ENCODE measurements at places on chromosomes 11 and 22.
A peak's percentile ranks its signal among the peaks of the same experiment; 100 is the strongest.

DNA sequence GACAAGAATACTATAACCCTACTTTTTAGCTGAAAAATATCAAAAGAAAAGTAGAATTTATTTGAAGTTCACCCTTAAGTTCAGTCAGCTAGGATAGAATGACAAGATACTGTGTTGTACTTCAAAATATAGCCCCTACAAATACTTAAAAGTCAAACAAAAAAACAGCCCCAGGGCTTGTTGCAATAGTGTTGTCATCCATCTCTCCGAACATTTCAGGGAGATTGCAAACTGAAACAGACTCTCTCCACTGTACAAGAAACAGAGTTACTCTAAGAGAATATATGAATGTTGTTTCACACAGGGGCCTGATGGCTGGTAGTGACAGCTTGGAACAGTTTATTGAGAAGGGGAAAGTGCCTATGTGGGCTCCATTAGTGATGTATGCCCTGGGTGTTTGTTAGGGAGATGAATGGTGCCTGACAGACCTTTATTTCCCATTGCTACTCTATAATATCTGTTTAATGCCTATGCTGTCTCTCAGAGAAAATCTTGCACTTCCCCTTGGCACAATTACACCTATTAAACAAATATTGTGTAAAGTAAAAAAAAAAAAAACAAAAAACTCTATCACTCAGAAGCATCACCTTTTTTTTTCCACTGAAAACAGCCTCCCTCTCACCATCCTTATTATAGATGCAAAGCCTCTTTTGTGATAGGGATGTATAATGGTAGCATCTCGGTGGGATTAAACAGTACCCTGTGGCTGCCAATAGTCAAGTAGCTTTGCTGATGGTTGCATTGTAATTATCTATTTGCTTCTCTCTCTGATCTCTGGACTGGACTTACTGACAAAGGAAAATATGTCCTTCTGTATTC, 506.3 kb upstream of the LUZP2 start:
- no peak for DNase-seq

DNA sequence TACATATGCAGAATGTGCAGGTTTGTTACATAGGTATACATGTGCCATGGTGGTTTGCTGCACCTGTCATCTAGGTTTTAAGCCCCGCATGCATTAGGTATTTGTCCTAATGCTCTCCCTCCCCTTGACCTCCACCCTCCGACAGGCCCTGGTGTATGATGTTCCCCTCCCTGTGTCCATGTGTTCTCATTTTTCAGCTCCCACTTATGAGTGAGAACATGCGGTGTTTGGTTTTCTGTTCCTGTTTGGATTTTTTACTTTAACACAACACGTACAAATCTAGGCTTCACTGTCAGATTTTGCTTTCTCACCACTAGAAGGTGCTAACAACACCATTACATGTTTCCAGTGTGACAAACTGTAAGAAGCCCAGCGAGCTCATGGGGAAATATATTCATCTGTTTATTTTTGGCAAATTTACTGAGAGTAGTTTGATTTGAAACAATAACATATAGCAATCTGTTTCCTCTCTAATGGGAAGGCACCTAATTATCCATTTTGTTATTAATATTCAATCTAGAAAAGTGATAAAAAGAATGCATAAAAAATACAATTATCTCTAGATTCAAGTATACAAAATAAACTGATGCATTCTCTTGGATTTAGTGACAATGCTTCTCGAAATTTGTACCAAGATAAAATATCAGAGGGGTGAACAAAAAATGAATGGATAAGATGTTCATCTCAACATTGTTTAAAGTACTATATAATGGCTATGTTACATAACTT, 23.2 kb upstream of the BIRC3 start:
- DNase-seq = no peak

GRCh38 chr11:93073026-93073425, 103.6 kb downstream of the MTNR1B start:
- no peak for DNase-seq

- no peak for DNase-seq
These were observed 245.6 kb upstream of the ZC3H12C start for GRCh38 chr11:109847621-109848020.

GRCh38 chr11:66973956-66974580, 1.0 kb upstream of the C11orf86 start:
- DNase-seq = no peak

GRCh38 chr11:126083829-126084607, 21.4 kb upstream of the CDON start:
- DNase-seq = peak; percentile 5

DNA sequence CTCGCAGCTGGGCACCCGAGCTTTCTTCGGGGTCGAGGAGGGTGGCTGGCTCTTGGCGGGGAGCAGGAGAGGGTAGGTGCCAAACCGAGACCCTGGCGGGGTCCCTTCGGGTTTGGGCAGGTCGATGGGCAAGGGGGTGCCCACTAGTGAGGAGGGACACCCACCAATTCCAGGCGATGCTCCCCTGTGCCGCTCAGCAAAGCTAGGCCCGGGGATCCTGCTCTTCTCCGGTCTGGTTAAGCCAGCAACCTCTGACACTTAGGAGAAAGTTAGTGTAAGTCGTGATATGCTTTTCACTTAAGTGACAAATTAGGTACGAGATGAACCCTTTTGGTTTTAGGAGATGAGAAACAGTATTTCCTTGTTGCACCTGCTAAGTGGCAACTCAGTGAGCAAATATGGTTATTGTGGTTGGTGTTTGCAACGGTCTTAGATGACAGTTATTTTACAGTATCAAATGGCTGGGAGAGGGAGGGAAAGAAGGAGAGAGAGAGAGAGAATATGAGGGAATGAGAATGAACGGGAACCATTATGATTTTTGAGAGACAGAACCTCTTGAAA, 565 bp downstream of the NUCB2 start:
- DNase-seq = no peak

- DNase-seq = no peak
These were observed 278.7 kb upstream of the LARGE1 start for GRCh38 chr22:34198976-34199375.

DNA sequence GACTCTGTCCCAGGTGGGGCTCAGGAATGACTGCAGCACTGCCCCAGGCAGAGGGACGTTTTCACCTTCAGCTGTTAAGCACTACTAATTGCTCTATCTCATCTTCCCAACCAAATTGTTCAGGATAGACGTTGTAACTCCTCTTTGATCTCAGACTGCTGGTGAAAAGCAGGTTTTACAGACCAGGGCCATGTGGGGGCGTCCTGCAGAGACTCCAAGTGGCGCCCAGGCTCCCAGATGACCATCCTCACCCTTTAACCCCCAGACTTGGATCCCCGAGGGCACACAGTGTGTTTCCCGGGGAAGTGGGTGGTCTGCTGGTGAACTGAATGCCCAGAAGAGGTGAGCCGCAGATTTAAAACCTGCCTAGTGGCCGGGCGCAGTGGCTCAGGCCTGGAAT, 23.9 kb downstream of the FADD start:
- DNase-seq = no peak

DNA sequence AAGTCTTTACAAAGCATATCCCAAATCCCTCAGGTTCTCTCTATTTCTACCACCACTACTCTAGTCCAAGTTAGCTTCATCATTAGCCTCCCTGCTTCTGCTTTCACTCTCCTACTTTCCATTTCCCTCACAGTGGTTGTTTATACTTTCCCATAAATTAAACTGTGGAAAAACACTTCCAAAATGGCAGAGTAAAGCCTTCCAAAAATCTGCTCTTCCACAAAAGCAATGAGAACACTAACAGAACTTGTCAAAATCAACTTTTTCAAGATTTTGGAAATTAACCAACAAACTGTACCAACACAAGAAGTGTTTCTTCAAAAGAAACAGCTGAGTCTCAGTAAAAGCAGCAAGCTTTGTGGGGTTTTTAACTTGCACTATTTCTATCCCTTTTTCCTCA, 71.8 kb downstream of the TTC28 start:
- DNase-seq = no peak

GRCh38 chr11:109677231-109677630, 255.2 kb downstream of the C11orf87 start:
- no peak for DNase-seq

DNA sequence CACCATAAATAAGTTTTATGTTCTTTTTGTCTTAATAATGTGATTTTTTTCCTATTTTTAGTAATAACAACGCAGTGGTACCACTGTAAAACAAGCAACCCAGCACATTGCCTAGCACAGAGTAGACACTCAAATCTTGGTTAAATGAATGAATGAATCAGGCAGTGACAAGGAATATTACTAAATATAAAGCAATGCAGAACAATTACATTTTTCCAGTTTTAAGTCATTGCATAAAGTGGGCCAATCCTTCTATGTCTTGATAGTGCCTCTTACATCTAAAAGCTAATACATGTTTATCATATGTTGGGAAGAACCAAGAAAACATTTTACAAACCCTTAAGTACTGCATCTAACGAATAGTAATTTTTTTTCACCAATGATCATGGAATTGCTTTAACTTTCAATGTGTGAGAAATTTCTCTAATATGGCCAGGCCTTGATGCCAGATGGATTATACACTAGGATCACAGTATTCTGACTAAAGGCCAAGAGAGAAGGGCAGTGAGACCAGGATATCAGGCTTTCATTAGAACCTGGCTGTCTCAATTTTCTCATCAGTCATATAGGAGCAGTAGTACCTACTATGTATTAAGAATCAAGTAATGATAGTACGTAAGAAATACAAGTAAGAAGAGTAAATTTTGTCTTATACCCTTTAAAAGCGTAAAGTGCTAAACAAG, 88.5 kb downstream of the TRIM44 start:
- no peak for DNase-seq

- DNase-seq = no peak
These were observed 64.6 kb downstream of the ST3GAL4 start for GRCh38 chr11:126419801-126420697.

GRCh38 chr22:42509548-42509947, 10.0 kb downstream of the RRP7A start:
- no peak for DNase-seq

DNA sequence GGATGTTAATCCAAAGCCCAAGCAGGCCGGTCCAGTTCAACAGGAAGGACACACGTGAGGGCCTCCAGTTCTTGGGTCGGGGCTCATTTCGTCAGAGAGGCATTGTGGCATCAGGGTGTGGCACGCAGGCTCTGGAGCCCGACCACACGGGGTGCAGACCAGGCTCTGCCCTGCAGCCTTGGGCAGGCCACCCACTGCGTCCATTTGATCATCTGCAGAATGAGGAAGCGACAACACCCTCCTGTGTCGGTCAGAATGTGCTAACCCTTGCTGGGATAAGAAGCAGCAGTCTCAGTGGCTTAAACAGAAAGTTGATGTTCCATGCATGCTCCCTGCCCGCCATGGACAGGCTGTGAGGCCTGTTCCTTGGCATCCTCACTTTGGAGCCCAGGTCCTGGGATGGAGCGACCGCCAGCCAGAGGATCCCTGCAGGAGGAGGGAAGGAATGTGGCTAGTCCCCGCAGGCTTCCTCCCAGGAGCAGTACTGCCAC, 10.8 kb downstream of the RIBC2 start:
- DNase-seq = no peak

GRCh38 chr11:61973476-61974162, 6.2 kb upstream of the FTH1 start:
- DNase-seq = no peak

GRCh38 chr11:1404461-1405185, 14.9 kb downstream of the BRSK2 start:
- DNase-seq = no peak

All from T follicular helper cell (primary cell).